ENCODE measurements at places on chromosomes 6 and 20. TPM values are rescaled to one million over a fixed set of nuclear protein-coding genes. Genes with fewer than 3 reads are reported as not detected.

The MYLK2 gene
- total RNA-seq, result 0.55 TPM

GRCh38 chr20:58868795-58869194 lies 16.3 kb downstream of the GNAS start:
- DNase-seq, result no peak

- DNase-seq, result peak; percentile 58
These were observed 435 bp downstream of the CENPB start for GRCh38 chr20:3786126-3786484.

- no peak for DNase-seq
These were observed 17.6 kb upstream of the ADRM1 start for GRCh38 chr20:62285151-62285550.

GRCh38 chr6:128172081-128172480 lies 271.2 kb upstream of the THEMIS start:
- no peak for DNase-seq

Measured in left cardiac atrium (tissue), 4 donors.